ENCODE measurements at places on chromosomes 6 and 20.

GRCh38 chr6:71248306-71248765, 40.3 kb upstream of the OGFRL1 start:
- DNase-seq: no peak

DNA sequence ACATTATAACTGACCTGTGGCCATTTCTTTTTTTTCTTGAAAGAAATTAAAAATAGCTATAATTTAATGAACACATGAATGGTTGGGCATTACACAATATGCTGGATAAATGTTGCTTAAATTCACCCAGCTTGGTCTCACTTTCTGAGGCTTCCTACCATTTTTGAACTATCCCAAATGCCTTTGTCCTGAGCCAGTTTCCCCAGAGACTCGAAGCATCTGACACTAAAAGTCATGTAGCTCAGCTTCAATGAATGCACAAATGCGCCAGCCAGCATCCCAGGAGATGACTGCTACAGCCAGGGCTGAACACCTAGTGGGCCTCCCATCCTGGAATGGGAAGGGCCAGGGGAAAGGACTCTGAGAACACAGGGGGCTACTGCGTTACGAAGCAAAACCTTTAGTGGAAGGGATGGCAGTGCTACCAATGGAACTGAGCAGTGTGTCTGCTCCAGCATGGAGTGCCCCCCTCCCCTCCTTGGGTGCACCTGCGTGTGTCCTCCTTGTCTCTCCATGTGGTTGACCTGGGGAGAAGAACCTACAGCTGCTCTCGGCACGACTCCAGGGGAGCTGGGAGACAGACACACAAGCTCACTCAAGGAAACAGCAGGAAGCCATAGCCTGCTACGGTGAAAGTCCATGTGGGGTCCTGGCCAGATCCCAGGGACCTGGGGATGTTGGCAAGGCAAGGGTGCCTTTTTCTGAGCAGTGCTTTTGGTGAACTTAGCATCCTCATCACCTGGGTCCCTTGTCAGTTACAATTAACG, 60.9 kb downstream of the IRF4 start:
- DNase-seq: no peak

DNA sequence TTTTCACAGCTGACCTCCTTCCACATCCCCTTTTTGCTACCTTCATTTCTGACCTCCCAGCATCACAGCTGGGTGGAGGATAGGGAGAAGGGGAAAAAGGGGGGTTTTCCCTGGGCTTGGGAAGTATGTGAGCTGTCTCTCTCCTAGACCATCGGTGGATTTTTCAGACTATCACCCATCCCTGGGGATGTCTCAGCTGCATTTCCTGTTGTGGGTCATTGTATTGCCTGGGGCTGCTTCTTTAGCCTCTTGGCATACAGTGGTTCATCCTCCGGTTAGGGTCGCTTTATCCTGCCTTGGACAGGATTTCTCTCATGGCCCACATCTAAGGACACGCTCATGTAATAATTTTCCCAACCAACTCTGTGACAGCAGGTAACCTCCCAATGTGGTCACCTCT, 142.5 kb upstream of the ARG1 start:
- no peak for DNase-seq

DNA sequence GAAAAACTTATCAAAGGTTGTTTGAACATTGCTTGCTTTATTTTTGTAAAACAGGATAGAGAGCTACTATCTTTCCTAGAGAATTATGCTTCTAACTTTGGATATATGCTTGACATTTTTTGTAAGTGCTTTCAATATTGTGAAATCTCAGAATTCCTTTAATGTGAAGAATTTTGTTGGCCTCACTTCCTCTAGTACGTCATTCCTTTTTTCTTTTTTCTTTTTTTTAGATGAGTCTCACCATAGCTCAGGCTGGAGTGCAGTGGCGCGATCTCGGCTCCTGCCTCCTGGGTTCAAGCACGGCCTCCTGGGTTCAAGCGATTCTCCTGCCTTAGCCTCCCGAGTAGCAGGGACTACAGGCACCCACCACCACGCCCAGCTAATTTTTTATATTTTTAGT, 668.1 kb downstream of the RFPL4B start:
- no peak for DNase-seq

DNA sequence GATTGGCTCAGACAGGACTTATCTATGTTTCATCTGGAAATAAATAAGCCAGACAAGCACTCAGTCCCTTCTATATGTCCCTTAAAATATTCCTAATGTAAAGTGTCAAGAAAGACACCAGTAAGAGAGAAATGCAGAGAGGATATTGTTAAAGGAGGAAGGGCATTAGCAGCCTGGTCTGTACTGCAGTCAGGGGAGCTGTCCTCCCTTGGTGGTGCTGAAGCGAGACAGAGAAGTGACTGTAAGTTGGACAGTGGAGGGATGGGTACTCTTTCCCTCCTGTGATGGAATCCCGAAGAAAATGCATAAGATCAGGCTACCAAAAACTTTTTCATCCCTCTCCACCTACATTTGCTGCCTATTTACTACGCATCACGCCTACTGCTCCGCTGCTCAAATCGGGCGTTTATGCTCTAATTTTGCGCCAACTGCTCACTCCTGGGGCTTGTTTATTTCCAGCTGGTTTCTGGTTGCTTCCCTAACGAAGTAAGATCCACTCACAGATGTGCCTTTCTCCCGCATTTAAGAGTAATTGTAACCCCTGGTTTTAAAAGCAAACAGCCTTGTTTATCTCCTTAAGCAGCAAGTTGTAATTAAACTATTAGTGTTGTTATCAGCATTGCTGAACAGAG, 35.2 kb downstream of the PHACTR1 start:
- peak; percentile 25 for DNase-seq

DNA sequence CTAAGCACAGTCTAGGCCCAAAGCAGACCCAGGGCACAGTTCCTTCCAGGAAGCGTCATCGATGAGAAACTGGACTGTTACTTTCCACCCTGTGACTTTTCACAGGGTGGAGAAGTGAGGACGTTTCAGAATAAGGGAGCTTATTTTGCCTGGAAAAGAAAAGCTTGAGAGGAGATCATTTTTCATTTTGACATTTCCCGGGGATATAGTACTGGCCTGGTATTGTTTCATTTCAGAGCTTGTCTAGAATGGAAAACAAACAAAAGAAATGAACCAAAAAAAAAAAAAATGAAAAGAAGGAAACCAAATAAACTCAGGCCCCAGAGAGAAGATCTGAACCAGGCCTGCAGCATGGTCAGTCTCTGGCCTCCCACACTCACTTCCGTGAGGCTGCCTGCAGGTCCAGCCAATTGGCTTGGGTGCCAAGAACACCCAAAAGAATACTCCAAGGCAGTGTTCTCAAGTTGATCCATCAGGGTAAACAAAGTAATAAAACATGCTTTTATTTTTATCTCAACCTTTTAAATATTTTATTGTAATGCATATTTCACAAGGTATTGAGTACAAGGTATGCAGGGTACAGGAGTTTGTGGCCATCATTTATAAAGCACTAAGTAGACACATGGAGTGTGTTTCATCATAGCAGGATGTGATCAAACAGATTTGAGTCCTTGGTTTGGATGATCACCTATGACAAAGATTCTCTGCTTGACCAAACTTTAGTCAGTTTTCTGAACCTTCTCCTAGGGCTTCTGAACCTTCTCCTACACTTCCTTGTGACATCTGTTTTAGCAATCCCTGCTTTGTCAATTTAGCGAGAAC, 176.9 kb upstream of the GGTLC1 start:
- DNase-seq: no peak

GRCh38 chr20:49916146-49917002, 1.0 kb upstream of the SPATA2 start:
- DNase-seq: no peak

DNA sequence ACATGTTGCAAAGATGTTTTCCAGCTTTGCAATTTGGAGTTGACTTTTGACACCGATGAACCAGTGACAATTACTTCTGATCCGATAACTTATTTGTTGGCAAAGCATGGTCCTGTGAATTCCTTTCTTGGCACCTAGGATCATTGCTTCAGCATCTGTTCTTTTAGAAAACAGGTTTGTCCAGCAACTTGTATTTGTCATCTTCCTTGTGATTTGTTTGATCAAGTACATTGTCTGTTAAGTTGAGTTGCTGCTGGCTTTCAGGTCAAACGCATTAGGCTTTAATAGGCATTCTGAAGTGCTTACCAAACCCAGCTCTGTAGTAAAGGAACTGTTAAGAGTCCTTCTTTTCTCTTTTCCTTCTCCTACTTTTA, 192.4 kb upstream of the ZNF217 start:
- no peak for DNase-seq

DNA sequence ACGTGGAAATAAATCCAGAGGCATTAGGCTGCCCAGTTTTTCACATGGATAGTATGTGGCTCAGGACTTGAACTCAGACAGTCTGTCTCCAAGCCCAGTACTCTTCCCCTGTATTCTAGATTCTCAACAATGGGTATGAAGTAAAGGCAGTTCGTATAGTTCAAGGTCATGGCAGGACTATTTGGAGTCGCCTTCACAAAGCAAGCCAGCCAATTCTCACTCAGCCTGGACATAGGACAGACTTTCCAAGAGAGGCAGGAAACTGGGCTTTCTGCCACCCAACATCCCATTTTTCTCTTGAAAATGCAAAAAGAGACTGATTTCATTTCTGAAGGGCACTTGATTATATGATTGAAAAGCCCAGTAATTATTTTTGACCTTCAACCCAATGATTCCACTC, 111.0 kb downstream of the EDN1 start:
- DNase-seq: no peak
